ENCODE measurements at places on chromosomes 5 and 9. TPM values are rescaled to one million over a fixed set of nuclear protein-coding genes. Genes with fewer than 3 reads are reported as not detected.

HK3 gene
- total RNA-seq = under 0.01 TPM

PPP2CA gene
- 92.1 TPM for total RNA-seq

CYLC2 gene
- total RNA-seq = not detected

PDGFRB gene
- 1.3 TPM for total RNA-seq

CLINT1 gene
- 98.6 TPM for total RNA-seq

ALDH7A1 gene
- total RNA-seq = 28.5 TPM

C7 gene
- total RNA-seq = 0.67 TPM

RLN2 gene
- not detected for total RNA-seq

KCNIP1 gene
- total RNA-seq = 0.98 TPM

ORM2 gene
- not detected for total RNA-seq

ZDHHC11B gene
- total RNA-seq = not detected

ENHO gene
- 0.29 TPM for total RNA-seq

IQGAP2 gene
- 2.3 TPM for total RNA-seq

NMUR2 gene
- total RNA-seq = not detected

PLPPR1 gene
- not detected for total RNA-seq

ASTN2 gene
- 2.0 TPM for total RNA-seq

PCDHGB7 gene
- 15.7 TPM for total RNA-seq

Measured in vein endothelial cell (primary cell).